ENCODE measurements at places on chromosomes 2 and 18.

- DNase-seq, result no peak
Measured at GRCh38 chr18:45739848-45740247, 15.9 kb downstream of the SLC14A1 start.

GRCh38 chr18:58407263-58407648 lies 221.6 kb downstream of the ALPK2 start:
- DNase-seq, result no peak

DNA sequence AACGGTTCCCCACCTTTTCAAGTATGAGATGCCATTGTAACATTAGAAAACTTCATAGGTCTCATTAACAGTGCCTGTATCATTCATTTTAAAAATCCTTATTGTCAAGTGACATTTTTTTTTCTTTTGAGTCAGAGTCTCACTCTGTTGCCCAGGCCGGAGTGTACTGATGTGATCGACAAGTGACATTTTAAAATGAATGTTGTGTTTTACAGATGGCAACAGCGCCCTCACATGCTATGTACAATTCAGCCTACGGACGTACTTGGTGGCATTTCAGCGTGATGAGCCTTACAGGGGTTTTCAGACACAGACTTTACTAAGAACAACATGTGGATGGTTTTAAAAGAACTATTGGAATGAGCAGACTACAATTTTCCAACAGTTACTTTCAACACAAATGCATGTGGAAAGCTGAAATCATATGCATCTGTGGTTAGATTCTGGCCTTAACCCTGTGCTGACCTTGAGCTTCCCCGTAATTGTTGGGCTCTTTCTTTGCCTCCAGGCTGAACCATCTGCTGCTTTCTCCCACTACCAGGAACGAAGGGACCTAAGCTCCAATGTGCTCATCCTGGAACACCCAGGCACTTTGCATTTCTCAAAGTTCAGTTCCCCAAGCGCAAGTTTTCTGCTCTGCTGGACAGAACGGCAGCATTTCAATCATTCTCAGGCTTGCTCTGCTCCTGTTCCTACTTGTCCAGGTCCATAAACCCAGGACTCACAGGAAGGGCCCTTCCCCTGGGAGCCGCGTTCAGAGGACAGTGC lies 119.9 kb upstream of the NDUFV2 start:
- no peak for DNase-seq

GRCh38 chr2:9021563-9022211 lies 18.2 kb upstream of the MBOAT2 start:
- DNase-seq, result no peak

DNA sequence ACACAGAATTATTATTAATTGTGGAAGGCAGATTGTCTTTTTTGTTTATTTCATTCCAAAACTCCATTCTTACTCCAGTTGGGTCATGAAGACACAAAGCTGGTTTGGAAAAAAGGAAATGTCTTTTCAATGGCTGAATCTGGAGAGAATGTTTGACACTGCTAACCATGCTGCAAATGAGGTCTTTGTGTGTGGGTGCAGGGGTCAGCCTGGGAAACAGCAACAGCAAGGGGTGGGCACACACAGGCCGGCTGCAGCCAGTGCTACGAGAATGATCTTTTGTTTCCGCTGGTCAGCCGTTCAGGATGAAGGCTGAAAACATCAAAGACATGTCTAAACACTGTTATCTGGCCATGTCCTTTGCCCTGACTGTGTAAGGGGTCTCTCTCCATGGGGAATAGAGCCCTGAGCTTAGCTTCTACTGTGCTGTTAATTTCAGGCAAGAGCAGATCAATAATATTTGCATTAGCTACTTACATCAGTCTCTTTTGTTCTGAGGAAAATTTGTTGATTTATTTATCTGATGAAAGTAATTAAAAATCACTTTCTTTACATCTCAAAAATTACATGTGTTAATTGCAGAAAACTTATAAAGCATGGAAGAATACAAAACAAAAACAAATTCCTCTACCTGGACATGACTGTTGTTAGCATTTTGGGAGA lies 33.3 kb upstream of the E2F6 start:
- no peak for DNase-seq

- no peak for DNase-seq
Measured at GRCh38 chr2:85445316-85446295, 27.1 kb downstream of the SH2D6 start.

DNA sequence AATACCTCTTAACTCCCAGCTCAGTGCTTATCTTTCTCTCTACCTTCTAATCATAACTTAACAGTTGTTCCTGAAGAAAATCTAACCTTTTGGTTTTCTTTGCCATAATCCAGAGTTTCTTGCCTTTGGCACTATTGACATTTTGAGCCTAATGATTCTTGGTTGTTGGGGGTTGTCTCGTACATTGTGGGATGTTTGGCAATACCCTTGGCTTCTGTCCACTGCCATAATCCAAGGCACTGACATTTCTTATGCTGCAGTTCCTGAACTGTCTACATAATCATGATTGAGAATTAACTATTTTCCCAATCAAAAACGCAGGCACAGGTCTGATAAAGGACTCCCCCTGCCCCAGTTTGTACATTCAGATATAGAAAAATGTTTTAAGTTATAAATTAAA lies 203.2 kb upstream of the MEX3C start:
- DNase-seq, result no peak

- DNase-seq, result no peak
Measured at GRCh38 chr18:76593843-76594242, 98.8 kb upstream of the ZNF516 start.

DNA sequence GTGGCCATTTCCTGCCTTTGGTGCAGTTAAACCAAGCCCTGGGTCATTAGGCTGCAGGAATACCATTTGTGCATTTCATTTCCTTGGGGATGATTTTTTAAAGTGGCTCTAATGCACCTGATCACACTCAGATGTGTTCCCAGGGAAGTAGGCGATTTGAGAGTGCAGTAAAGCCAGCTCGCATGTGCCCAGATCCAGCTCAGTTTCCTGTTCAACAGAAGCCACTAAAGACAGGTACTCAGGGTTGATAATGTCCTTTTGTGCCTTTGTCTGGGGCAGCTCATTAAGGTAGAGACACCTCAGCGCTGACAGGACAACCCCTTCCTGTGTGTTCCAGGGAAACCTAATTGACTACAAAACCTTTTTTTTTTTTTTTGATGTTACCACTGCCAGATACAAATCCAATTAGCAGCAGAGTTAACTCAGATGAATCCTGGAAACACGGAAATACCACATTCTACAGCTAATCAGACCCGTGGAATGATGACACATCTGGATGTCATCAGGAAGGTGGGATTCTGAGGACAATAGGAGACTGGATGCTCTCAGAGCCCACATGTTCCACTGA lies 15.2 kb upstream of the CHRNA1 start:
- no peak for DNase-seq

- DNase-seq, result no peak
Measured at GRCh38 chr18:21855432-21855831, 114.8 kb downstream of the MIB1 start.

DNA sequence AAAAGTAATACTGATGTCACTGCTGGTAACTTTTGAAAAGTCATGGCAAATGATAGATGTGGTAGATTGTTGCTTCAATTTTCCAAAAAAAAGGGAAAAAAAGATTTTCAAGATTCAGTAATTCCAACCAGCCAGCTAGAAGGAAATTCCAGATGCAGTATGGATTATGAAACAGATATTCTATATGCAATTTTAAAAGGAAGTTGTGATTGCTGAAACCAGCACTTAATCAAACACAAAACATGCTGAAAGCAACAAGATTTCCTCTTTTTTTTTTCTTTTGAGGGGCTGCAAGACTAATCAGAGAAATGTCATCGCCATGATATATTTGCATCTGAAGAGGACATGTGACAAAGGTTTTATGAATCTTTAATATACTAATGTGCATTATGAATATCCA lies 5.1 kb upstream of the HNMT start:
- no peak for DNase-seq

GRCh38 chr18:41170346-41170745 lies 784.7 kb upstream of the PIK3C3 start:
- no peak for DNase-seq

- no peak for DNase-seq
Measured at GRCh38 chr2:200199576-200200263, 106.8 kb upstream of the SPATS2L start.

- DNase-seq, result no peak
Measured at GRCh38 chr2:234291765-234292204, 205.1 kb downstream of the ARL4C start.

DNA sequence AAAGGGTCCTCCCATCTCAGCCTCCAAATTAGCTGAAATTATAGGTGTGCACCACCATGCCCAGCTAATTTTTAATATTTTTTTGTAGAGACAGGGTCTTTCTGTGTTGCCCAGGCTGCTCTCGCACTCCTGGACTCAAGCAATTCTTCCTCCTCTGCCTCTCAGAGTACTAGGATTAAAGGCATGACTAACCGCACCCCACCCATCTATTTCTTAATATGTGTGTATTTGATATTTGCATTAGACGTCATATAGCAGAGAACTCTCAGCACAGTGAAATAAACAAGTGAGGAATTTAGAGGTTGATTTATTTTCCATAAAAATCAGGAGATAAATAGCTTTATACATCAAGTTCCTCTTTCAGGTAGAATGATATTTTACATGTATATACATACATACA lies 213.5 kb downstream of the FSIP2 start:
- DNase-seq, result no peak

DNA sequence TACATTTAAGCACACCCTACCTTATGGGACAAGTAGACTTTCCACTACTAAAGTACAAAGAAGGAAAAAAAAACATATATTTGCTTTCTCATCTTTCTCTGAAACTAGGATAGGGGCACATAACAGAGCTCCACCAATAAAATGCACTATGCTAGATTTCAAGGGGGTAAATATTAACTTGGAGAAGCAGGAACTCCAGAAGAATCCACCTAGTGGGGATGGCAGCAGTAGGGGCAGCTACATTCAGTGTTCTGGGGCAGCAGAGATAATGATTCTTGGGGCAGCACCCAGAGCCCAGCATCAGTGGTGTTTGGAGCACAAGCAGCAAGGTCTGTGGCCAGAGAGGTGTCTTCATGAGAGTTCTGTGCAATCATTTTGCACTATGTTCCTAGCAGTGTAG lies 64.7 kb downstream of the DTNB start:
- no peak for DNase-seq

DNA sequence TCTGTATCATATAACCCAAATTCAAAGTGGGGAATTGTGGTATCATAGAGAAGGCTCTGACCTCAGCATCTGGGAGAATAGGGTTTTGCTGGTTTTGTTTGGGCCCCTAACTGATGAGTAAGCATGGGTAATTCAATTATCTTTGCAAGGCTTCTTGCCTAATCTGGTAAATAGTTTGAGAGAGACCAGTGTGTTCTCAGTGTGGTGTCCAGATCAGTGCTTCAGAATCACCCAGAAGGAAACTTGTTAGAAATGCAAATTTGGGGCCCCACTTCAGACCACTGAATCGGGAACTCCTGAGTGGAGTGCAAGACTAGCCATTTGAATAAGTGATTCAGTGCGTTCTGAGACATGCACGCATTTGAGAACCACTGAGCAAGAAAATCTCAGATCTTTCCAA lies 282.7 kb downstream of the EPHA4 start:
- no peak for DNase-seq

- no peak for DNase-seq
Measured at GRCh38 chr2:129984426-129984825, 5.0 kb downstream of the RAB6C start.

DNA sequence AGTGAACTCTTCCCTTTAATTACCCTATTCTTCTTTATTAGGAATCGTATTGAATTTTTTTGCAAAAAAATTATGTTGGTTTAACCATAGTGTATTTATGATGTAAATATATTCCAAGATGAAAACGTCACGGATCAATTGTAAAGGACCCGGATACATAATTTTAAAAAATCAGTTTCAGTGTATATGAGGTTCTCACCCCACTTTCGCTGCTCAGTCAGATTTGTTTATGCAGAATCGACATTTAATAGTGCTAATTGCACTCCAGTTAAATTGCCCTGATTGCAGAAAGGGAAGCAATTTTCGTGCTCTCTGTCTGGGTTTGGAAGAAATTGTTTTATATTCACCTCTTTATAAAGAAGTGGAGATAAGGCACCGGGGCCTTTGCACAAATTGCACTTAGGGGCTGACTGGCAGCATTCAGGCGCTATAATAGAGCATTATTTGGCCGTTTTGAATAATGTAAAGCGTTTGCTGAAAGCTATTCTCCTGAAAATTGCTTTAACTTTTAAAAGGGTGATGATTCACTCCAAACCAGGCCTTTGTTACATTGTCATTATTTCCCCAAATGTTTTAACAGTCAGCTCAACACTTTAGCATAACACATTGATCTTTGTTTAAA lies 3.0 kb upstream of the SP9 start:
- no peak for DNase-seq

Measured in activated CD4-positive, alpha-beta T cell treated with anti-CD3 and anti-CD28 coated beads, Interleukin-2, amount 50 U/mL, for 4 hours (primary cell).